Activated CD8-positive, alpha-beta memory T cell treated with anti-CD3 and anti-CD28 coated beads for 1 hour (primary cell): ENCODE measurements at places on chromosomes 7 and 10.

GRCh38 chr7:151704299-151704959, 172.5 kb downstream of the PRKAG2 start:
- no peak for DNase-seq

DNA sequence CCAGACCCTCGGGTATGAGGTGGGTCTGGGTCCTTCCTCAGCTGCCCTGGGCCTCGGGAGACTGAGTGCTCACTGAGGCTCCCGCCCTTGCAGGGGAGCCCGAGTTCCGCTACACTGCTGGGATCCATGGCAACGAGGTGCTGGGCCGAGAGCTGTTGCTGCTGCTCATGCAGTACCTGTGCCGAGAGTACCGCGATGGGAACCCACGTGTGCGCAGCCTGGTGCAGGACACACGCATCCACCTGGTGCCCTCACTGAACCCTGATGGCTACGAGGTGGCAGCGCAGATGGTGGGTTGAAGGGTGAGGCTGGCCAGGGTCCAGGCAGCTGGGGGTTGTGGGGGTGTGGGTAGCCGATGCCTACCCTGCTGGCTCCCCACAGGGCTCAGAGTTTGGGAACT, 7.6 kb downstream of the AEBP1 start:
- DNase-seq = no peak

- DNase-seq = no peak
Measured at GRCh38 chr10:60862517-60862916, 81.5 kb downstream of the RHOBTB1 start.

GRCh38 chr10:122277526-122278136, 6.5 kb downstream of the BTBD16 start:
- DNase-seq = no peak

- no peak for DNase-seq
Measured at GRCh38 chr10:116882639-116883038, 33.3 kb downstream of the ENO4 start.

- DNase-seq = no peak
Measured at GRCh38 chr7:77843194-77843593, 44.6 kb downstream of the PHTF2 start.

DNA sequence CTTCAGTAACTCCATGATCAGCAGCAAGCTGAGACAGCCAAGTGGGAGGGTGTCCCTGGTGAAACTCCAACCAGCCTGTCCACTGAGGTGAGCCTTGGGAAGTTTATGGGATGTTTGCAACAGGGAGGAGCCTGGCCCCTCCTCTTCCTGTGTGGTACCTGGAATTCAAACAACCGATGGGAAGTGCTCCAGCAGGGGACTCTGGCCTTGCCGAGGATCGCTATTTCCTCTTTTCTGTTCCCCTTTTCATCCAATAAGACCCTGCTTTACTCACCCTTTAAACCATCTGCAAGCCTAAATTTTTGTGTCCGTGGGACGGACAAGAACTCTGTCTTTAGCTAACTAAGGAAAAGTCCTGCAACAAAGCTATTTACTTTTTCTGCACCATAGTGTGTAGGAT, 491.1 kb upstream of the ZMIZ1 start:
- no peak for DNase-seq
